WTC11 (cell line): ENCODE measurements at places on chromosomes 6 and 20. TPM values are rescaled to one million over a fixed set of nuclear protein-coding genes. Genes with fewer than 3 reads are reported as not detected.

DNA sequence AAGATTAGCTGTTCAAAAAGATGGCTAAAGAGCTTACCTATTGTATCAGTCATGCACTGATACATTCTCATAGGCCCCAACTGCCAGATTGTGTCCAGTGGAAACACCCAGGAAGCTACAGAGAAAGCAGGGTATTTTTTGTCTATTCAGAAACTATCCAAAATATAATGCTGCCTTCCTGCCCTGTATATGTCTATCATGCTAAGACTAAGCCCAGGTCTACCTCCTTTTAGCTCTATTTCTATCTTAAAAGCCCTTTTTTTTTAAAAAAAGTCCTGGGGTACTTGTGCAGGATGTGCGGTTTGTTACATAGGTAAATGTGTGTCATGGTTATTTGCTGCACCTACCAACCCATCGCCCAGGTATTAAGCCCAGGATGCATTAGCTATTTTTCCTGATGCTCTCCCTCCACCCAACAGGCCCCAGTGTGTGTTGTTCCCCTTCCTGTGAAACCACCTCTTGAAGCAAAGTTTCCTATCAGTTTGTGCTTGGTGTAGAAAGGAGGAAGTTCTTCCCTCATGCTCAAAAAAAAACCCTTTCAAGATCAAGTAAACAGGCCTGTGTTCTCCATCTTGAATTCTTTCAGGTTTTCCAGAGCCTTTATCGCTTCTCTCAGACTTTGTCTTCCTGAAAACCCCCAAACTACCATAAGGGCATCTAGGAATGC is 514 bp downstream of the DEFB129 start:
- no peaks in the 10 kb centered on the region for H3K36me3 ChIP-seq
- H3K4me1 ChIP-seq = no peaks in the 10 kb centered on the region
- no peak overlapping the region for H3K4me3 ChIP-seq

DNA sequence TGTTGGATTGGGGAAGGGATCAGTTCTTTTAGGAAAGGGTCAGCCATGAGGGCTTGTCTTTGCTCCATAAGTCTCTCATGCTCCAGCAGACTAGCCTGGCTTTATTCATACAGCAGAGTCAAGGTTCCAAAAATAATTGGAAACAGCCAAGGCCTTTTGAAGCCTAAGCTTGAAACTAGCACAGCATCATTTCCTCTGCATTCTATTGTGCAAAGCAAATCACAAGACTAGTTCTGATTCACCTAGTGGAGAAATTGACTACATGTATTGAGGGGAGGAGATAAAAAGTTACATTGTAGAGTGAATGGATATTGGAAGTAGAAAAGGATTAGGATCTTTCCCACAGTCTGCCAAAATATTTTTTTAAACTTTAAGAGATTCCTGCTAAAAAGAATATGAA is 159.3 kb upstream of the PLCB4 start:
- DNase-seq = no peak
- peaks cover 1% of the 10 kb centered on the region for H3K36me3 ChIP-seq
- H3K4me3 ChIP-seq = no peak overlapping the region
- no peak overlapping the region for H3K27ac ChIP-seq

- H3K27me3 ChIP-seq = no peaks in the 10 kb centered on the region
- peaks cover 13% of the 10 kb centered on the region for H3K4me1 ChIP-seq
- no peak overlapping the region for H3K4me3 ChIP-seq
Observed at GRCh38 chr20:50523552-50524167, 13.5 kb downstream of the PTPN1 start.

DNA sequence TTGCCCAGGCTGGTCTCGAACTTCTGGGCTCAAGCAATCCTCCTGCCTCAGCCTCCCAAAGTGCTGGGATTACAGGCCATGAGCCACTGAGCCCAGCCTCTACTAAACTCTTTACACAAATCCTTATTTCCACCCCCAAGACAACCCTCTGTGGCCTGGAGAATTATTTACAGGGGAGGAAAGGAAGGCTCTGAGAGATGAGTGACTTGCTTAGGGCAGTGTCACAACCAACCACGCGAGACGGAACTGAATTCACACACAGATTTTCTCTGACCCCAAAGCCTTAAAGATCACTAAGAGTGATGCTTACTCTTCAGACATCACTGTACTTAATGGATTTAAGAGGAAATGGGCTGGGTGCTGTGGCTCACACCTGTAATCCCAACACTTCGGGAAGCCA is 86.2 kb downstream of the RIPOR3 start:
- no peaks in the 10 kb centered on the region for H3K27me3 ChIP-seq
- no peaks in the 10 kb centered on the region for H3K4me1 ChIP-seq
- H3K4me3 ChIP-seq = no peak overlapping the region
- H3K27ac ChIP-seq = no peak overlapping the region
- H3K36me3 ChIP-seq = no peaks in the 10 kb centered on the region

- H3K4me3 ChIP-seq = no peak overlapping the region
- H3K36me3 ChIP-seq = peaks cover 37% of the 10 kb centered on the region
- H3K27ac ChIP-seq = 0 out of 2 replicates have a peak overlapping the region, but pooled peaks have one; percentile 69
Observed at GRCh38 chr20:44900231-44900854, 9.5 kb upstream of the PABPC1L start.

- DNase-seq = no peak
- H3K4me3 ChIP-seq = no peak overlapping the region
- H3K27ac ChIP-seq = no peak overlapping the region
- peaks cover 5% of the 10 kb centered on the region for H3K4me1 ChIP-seq
- H3K36me3 ChIP-seq = no peaks in the 10 kb centered on the region
- H3K27me3 ChIP-seq = no peaks in the 10 kb centered on the region; the same call in 1 of the 2 replicates
Observed at GRCh38 chr20:25040438-25040831, 17.5 kb downstream of the ACSS1 start.

DNA sequence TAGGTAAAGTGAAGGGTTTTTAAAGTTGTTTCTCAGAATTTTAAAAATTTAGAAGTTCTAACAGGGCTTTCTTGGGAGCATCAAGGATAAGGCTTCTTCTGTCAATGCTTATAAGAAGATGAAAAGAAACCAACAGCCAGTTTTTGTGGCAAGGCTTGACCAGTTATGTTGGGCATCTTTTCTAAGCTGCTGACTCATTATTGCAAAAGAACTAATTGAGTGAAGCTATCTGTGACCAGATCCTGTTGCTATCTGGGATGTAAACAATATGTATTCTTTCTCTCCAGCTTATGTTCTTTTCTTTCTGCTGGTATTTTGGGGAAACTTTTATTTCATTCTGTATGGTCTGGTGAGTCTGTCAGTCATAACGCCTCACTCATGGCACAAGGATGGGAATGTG is 643.8 kb downstream of the HDGFL1 start:
- H3K27ac ChIP-seq = no peak overlapping the region
- 0 out of 2 replicates have a peak, but pooled peaks cover 4% of the 10 kb centered on the region for H3K4me1 ChIP-seq
- peaks cover 20% of the 10 kb centered on the region for H3K36me3 ChIP-seq
- no peaks in the 10 kb centered on the region for H3K27me3 ChIP-seq

- no peak overlapping the region for H3K4me3 ChIP-seq
- H3K36me3 ChIP-seq = no peaks in the 10 kb centered on the region
- no peaks in the 10 kb centered on the region for H3K4me1 ChIP-seq
- no peaks in the 10 kb centered on the region for H3K27me3 ChIP-seq
- H3K27ac ChIP-seq = no peak overlapping the region
Observed at GRCh38 chr6:109118871-109119354, 23.6 kb downstream of the CEP57L1 start.

DNA sequence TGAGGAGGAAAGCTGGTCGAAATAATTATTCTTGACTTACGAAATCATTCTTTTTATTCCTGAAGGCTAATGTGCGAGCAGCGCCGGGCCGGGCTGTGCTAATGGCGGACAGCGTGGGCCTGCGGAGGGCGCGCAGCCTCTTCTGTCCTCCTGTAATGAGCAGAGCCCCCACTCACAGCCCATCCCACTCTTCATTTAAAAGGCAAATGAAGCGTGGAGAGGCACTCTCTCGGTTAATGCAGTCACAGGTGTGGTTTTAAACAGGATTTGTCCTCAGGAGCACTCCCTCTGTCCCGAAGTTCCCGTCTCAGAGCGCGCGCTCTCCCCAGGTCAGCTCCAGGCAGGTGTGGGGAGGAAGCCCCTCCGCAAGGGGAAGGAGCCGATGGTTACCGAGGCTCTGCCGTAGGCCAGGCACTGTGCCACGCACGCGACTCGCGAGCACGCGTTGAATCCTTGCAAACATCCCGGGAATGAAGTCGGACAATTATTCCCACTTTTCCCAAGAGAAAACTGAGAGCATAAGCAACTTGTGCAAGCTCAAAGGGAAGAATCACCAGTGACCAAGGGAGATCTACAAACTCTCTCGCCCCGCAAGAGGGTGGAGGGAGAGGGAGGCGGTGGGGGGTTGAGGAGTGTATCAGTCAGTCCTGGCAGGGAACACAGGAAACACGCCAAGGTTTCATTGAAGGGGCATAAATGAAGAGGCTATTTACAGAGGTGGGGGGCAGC is 35.5 kb upstream of the ZFAND3 start:
- peaks cover 50% of the 10 kb centered on the region for H3K27me3 ChIP-seq
- peak; percentile 24 for DNase-seq
- H3K36me3 ChIP-seq = no peaks in the 10 kb centered on the region
- H3K4me3 ChIP-seq = peak overlapping the region; percentile 84

GRCh38 chr20:50475681-50476292 is 34.4 kb upstream of the PTPN1 start:
- no peaks in the 10 kb centered on the region for H3K36me3 ChIP-seq
- peaks cover 6% of the 10 kb centered on the region; the same call in 1 of the 2 replicates for H3K4me1 ChIP-seq
- no peak overlapping the region for H3K4me3 ChIP-seq
- DNase-seq = no peak
- H3K27ac ChIP-seq = no peak overlapping the region

MTG2 gene
- total RNA-seq = 26.6 to 33.0 TPM (median 27.9 TPM) in 3 replicates

DNA sequence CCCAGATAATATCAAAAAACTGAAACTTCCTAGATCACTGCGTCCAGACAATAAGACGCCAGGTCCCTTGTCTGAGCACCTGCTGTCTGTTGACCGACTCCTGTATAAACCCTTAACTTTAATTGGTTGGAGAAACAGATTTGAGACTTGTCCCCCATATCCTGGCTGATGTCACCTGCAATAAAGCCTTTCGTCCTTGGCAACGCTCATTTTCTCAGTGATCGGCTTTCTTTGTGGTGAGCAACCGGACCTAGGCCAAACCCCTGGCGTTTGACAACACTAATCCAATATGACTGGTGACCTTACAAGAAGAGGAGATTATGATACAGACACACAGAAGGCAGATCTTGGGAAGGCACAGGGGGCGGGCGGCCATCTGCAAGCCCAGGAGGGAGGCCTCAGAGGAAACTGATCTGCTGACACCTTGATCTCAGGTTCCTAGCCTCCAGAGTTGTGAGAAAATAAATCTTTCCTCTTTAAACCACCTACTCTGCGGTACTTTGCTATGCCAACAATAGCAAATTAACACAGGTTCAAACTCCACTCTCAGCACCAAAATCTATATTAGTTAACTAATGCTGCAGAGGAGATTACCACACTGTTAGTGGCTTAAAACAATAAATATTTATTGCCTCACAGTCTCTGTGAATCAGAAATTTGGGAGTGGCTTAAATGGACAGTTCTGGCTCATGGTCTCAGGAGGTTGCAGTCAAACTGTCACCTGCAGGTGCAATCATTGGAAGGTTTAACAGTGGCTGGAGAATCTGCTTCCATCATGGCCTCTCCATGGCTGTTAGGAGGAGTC is 178.7 kb downstream of the OTOR start:
- H3K36me3 ChIP-seq = no peaks in the 10 kb centered on the region
- H3K27me3 ChIP-seq = no peaks in the 10 kb centered on the region
- peaks cover 14% of the 10 kb centered on the region for H3K4me1 ChIP-seq
- H3K27ac ChIP-seq = no peak overlapping the region

SAMD5 gene
- 0.07 to 0.39 TPM (median 0.21 TPM) in 3 replicates for total RNA-seq

GRCh38 chr6:94376876-94377275 is 957.5 kb upstream of the EPHA7 start:
- H3K4me3 ChIP-seq = no peak overlapping the region
- no peak for DNase-seq
- no peaks in the 10 kb centered on the region for H3K36me3 ChIP-seq
- H3K4me1 ChIP-seq = peaks cover 6% of the 10 kb centered on the region
- no peak overlapping the region for H3K27ac ChIP-seq

TRIM10 gene
- total RNA-seq = 0.09 to 0.22 TPM (median 0.16 TPM) in 3 replicates

DNA sequence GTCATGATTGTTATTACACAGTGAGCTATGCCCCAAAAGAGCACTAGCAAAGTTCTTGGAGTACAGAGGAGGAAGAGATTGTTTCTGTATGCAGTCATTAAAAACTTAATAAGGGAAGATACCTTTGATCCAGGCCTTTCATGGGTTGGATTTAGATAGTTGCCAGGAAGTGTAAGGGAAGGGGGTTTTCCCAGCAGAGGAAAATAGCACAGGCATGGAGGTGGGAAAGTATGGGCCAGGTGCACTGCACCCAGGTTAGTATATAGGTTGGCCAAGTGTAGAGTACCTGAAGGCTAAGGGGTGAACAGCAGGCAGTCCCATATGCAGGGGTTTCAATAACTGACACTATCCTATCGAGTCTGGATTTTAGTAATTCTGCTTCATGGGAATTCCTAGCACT is 101.4 kb downstream of the SOBP start:
- no peak overlapping the region for H3K27ac ChIP-seq
- no peak overlapping the region for H3K4me3 ChIP-seq
- no peaks in the 10 kb centered on the region for H3K27me3 ChIP-seq
- no peak for DNase-seq
- no peaks in the 10 kb centered on the region for H3K36me3 ChIP-seq

DNA sequence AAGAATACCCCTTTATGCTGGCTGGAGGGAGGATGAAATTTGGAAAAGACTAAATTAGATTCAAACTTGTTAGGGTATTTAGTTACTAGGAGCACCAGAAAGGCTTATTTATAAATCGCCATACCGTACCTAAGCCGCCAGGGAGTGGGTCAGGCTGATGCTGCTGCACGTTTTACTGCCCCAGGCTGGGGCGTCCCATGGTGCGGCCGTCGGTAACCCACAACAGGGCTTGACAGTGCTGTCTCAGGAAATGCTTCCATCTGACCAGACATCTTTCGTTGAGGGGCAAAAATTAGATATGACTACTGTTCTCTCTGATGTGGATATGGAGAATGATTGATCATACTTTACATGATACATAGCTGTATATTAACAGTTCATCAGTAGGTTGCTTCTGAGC is 52.9 kb downstream of the ARID1B start:
- no peak overlapping the region for H3K27ac ChIP-seq
- no peak for DNase-seq
- peaks cover 49% of the 10 kb centered on the region for H3K4me1 ChIP-seq
- no peaks in the 10 kb centered on the region; the same call in 1 of the 2 replicates for H3K36me3 ChIP-seq
- no peak overlapping the region for H3K4me3 ChIP-seq
- no peaks in the 10 kb centered on the region for H3K27me3 ChIP-seq

CST4 gene
- total RNA-seq = not detected in 3 replicates

- no peaks in the 10 kb centered on the region for H3K27me3 ChIP-seq
- H3K27ac ChIP-seq = no peak overlapping the region
- H3K4me3 ChIP-seq = no peak overlapping the region
Observed at GRCh38 chr6:75755704-75756103, 6.7 kb downstream of the MYO6 start.
